ENCODE measurements at places on chromosomes 2 and 18. TPM values are rescaled to one million over a fixed set of nuclear protein-coding genes. Genes with fewer than 3 reads are reported as not detected.

The SPIRE1 gene
- 64.4 TPM for total RNA-seq

The AQP12B gene
- total RNA-seq, result not detected

The COL4A4 gene
- total RNA-seq, result 0.36 TPM

The COQ10B gene
- total RNA-seq, result 48.1 TPM

The CYP27C1 gene
- total RNA-seq, result 2.4 TPM

The SERPINB12 gene
- total RNA-seq, result not detected

The BOLL gene
- total RNA-seq, result not detected

The GKN1 gene
- 0.29 TPM for total RNA-seq

The TIA1 gene
- 92.5 TPM for total RNA-seq

The ALPI gene
- total RNA-seq, result not detected

- H3K4me1 ChIP-seq, result no peaks in the 10 kb centered on the region
Observed at GRCh38 chr2:102506743-102507142, 33.7 kb downstream of the SLC9A4 start.

GRCh38 chr2:233503947-233504637 lies 62.5 kb downstream of the USP40 start:
- DNase-seq, result no peak
- no peaks in the 10 kb centered on the region for H3K27me3 ChIP-seq
- peaks cover 12% of the 10 kb centered on the region for H3K4me1 ChIP-seq
- H3K4me3 ChIP-seq, result no peak overlapping the region
- no peaks in the 10 kb centered on the region for H3K36me3 ChIP-seq

DNA sequence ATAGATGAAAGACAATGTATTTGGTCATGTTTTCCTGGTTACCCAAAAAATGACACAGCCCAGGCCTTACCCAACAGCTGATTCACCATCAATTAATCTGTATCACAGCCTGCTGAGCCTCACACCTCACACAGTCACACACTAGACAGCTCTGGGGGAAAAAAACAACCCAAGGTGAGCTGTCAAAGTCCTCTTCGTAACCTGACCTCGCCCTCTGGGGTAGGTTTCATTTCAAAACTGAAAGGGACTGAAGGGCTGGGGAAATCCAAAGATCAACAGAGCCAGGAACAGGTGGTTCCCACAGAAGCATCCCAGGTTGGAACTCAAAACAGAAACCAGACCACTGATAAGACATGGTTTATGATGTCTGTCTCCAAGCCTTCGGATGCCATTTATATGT lies 18.2 kb upstream of the PCBP1 start:
- no peak for DNase-seq
- peaks cover 11% of the 10 kb centered on the region for H3K36me3 ChIP-seq
- no peaks in the 10 kb centered on the region for H3K27me3 ChIP-seq
- H3K4me1 ChIP-seq, result peaks cover 18% of the 10 kb centered on the region
- H3K4me3 ChIP-seq, result no peak overlapping the region

GRCh38 chr2:111919365-111919764 lies 21.0 kb downstream of the MERTK start:
- peaks cover 4% of the 10 kb centered on the region for H3K4me1 ChIP-seq
- H3K27ac ChIP-seq, result no peak overlapping the region
- H3K36me3 ChIP-seq, result no peaks in the 10 kb centered on the region
- DNase-seq, result no peak

GRCh38 chr2:47653902-47654789 lies 128.8 kb upstream of the MSH6 start:
- H3K4me1 ChIP-seq, result no peaks in the 10 kb centered on the region
- no peak overlapping the region for H3K27ac ChIP-seq
- no peaks in the 10 kb centered on the region for H3K36me3 ChIP-seq
- peaks cover 41% of the 10 kb centered on the region for H3K27me3 ChIP-seq
- no peak overlapping the region for H3K4me3 ChIP-seq
- peak; percentile 52 for DNase-seq

DNA sequence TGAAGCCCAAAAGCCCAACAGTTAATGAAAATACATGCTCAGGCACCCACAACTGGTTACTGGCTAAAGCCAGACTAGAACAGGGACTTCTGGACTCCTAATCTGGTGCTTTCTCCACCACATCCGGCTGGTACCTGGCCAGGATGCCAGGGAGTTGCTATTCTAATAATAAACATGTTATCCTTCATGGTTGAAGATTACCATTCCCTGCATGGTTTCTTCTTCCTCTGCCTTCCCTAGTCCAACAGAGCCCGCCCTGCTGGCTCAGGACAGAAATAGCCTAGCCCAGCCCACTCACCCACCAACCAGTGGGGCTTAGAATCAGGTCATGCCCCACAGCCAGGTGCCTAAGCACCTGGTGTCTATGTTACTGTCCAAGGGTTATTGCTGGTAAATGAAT lies 184.2 kb downstream of the TMEM247 start:
- H3K4me1 ChIP-seq, result peaks cover 17% of the 10 kb centered on the region
- no peaks in the 10 kb centered on the region for H3K36me3 ChIP-seq
- DNase-seq, result no peak
- H3K27ac ChIP-seq, result no peak overlapping the region
- no peak overlapping the region for H3K4me3 ChIP-seq

GRCh38 chr2:241153616-241154015 lies 3.3 kb downstream of the PPP1R7 start:
- peaks cover 11% of the 10 kb centered on the region for H3K36me3 ChIP-seq
- no peak overlapping the region for H3K27ac ChIP-seq
- no peaks in the 10 kb centered on the region for H3K27me3 ChIP-seq
- no peak overlapping the region for H3K4me3 ChIP-seq
- DNase-seq, result no peak
- H3K4me1 ChIP-seq, result peaks cover 51% of the 10 kb centered on the region

DNA sequence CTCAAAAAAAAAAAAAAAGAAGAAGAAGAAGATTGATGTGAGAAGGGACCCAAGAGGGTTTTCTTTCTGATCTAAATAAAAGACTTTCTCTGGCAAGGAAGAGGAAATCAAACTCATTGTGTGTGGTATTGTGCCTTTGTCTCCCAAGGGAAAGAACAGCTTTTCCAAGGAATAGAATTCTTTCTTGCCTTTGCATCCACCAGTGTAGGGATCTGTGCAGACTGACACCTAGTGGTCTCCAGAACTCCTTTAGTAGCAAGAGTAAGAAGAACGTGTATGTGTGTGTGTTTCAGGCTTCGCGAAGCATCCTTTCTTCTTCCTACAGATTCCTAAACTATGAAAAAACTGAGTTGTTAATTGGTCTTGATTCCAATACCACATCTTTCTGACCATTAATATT lies 33.5 kb upstream of the CRIM1 start:
- DNase-seq, result peak; percentile 79

GRCh38 chr2:237391140-237391539 lies 22.8 kb downstream of the COL6A3 start:
- peaks cover 36% of the 10 kb centered on the region for H3K4me1 ChIP-seq
- H3K4me3 ChIP-seq, result no peak overlapping the region
- peaks cover 99% of the 10 kb centered on the region for H3K36me3 ChIP-seq
- no peaks in the 10 kb centered on the region for H3K27me3 ChIP-seq
- peak; percentile 76 for DNase-seq

GRCh38 chr2:62264186-62264585 lies 68.3 kb downstream of the B3GNT2 start:
- H3K4me3 ChIP-seq, result no peak overlapping the region
- H3K27ac ChIP-seq, result no peak overlapping the region
- H3K4me1 ChIP-seq, result peaks cover 5% of the 10 kb centered on the region
- H3K36me3 ChIP-seq, result no peaks in the 10 kb centered on the region

DNA sequence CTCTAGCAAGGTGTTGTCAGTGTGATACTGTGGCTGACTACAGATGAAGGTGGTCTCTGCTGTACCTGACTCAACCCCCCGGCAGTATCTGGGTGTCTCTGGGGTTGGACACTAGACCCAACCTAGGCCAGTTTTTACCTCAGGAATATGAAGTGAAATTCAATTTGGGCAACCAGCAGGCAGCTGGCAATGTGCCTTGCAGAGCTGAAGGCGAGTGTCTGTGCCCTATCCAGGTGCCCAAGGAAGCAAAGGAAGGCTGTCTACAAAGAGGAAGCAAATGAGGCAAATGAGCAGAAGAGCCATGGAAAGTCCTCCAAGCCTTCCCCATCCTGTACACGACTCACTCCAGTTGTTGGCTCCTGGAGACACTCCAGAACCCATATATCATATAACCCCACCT lies 264.6 kb upstream of the AGAP1 start:
- H3K27me3 ChIP-seq, result no peaks in the 10 kb centered on the region
- no peak for DNase-seq
- H3K36me3 ChIP-seq, result no peaks in the 10 kb centered on the region
- H3K4me3 ChIP-seq, result no peak overlapping the region
- H3K27ac ChIP-seq, result no peak overlapping the region
- H3K4me1 ChIP-seq, result peaks cover 11% of the 10 kb centered on the region

DNA sequence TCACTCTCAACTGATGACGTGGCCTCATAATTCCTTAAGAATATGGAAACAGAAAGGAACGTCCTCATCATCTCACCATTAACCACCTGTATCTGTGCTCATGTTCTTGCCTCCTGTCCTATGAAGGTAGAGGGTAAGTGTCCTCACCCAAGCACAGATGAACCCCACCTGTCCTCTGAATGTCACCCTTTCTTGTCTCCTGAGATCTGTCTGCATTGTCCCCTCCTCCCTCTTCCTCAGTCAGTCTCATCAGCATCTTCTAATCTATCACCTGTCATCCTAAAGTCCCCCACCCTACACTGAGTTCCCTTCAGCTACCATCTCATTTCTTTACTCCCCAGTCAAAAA lies 39.4 kb upstream of the LPIN2 start:
- no peaks in the 10 kb centered on the region for H3K36me3 ChIP-seq
- peaks cover 12% of the 10 kb centered on the region for H3K27me3 ChIP-seq
- no peak overlapping the region for H3K27ac ChIP-seq
- no peaks in the 10 kb centered on the region for H3K4me1 ChIP-seq
- no peak for DNase-seq

DNA sequence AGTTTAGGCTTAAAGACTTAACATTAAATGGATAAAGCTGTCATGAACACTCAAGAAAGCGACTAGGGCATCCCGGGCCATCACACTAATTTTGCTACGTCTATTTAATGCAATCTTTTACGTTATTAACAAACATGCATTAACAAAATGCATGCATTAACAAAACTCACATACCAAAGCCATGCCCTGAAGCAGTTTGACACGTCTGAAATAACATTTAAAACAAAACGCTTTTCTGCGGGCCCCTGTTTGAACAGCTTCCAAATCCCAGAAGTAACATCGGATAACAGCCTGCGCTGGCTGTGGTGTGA lies 458 bp downstream of the B4GALT6 start:
- peaks cover 18% of the 10 kb centered on the region for H3K4me1 ChIP-seq
- no peak for DNase-seq
- no peak overlapping the region for H3K27ac ChIP-seq

- H3K27me3 ChIP-seq, result no peaks in the 10 kb centered on the region
- H3K36me3 ChIP-seq, result peaks cover 73% of the 10 kb centered on the region
- peak; percentile 84 for DNase-seq
- H3K4me3 ChIP-seq, result no peak overlapping the region
Observed at GRCh38 chr2:196783431-196784094, 15.9 kb downstream of the GTF3C3 start.

- no peaks in the 10 kb centered on the region for H3K27me3 ChIP-seq
- peaks cover 17% of the 10 kb centered on the region for H3K4me1 ChIP-seq
- no peak overlapping the region for H3K4me3 ChIP-seq
Observed at GRCh38 chr2:152541712-152542111, 175.5 kb downstream of the PRPF40A start.

GRCh38 chr2:223943561-223944008 lies 1.6 kb downstream of the WDFY1 start:
- peak overlapping the region; percentile 93 for H3K4me3 ChIP-seq
- H3K27ac ChIP-seq, result peak overlapping the region; percentile 78
- H3K4me1 ChIP-seq, result peaks cover 21% of the 10 kb centered on the region
- no peaks in the 10 kb centered on the region for H3K27me3 ChIP-seq

GRCh38 chr2:199744724-199745123 lies 106.3 kb downstream of the FTCDNL1 start:
- peaks cover 6% of the 10 kb centered on the region for H3K4me1 ChIP-seq
- H3K36me3 ChIP-seq, result no peaks in the 10 kb centered on the region
- no peak overlapping the region for H3K27ac ChIP-seq
- DNase-seq, result no peak
- H3K27me3 ChIP-seq, result no peaks in the 10 kb centered on the region

DNA sequence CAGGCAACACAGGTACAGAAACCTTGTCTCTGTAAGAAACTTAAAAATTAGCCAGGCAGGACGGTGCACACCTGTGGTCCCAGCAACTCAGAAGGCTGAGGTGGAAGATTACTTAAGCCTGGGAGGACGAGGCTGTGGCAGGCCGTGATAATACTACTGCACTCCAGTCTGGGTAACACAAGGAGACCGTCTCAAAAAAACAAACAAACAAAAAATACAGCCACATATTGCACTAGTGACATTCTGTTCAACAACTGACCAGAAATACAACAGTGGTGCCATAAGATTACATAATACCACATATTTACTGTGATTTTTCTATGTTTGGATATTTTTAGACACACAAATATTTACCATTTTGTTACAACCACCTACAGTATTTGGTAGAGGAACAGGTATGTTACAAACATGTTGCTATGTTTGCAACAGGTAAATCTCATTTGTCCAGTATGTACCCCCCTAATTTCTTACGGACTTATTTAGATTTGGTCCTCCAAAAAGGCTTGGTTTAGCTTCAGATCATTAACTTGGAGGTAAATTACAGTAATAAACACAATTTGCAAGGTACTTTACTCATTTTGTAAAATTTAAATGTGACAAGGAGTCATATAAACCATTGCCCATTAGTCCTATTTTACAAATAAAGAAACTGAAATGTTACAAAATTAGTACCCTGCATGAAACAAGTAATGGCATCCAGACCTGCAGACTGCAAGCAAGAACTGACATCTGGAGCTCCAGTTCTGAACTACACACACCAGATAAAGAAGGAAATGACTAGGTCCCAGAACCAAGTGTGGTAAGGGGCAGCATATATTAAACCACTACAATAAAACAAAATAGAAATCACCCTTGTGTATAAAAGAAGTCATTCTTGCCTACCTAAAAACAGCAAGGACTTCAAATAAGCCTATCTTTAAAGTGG lies 36.8 kb downstream of the TRIP12 start:
- no peak overlapping the region for H3K27ac ChIP-seq
- no peak for DNase-seq
- no peaks in the 10 kb centered on the region for H3K27me3 ChIP-seq
- H3K4me1 ChIP-seq, result no peaks in the 10 kb centered on the region

DNA sequence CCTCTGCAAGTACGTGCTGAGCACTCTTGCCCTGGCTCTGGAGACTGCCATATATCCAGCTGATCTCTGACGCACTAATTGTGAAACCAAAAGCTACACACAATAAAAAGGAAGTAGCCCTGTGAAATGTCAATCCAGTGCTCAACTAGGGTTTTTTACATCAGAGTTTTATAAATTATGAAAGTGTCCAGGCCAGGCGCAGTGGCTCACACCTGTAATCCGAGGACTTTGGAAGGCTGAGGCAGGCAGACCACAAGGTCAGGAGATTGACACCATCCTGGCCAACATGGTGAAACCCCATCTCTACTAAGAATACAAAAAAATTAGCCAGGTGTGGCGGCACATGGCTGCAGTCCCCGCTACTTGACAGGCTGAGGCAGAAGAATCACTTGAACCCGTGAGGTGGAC lies 24.5 kb upstream of the PEX13 start:
- H3K4me1 ChIP-seq, result no peaks in the 10 kb centered on the region
- no peaks in the 10 kb centered on the region for H3K36me3 ChIP-seq
- no peaks in the 10 kb centered on the region for H3K27me3 ChIP-seq
- no peak overlapping the region for H3K27ac ChIP-seq
- DNase-seq, result no peak

GRCh38 chr2:89763254-89763580 lies 1071.7 kb downstream of the RPIA start:
- peak; percentile 23 for DNase-seq
- peaks cover 5% of the 10 kb centered on the region for H3K27me3 ChIP-seq
- no peaks in the 10 kb centered on the region for H3K4me1 ChIP-seq
- no peak overlapping the region for H3K27ac ChIP-seq
